ENCODE measurements at places on chromosomes 12 and 14. TPM values are rescaled to one million over a fixed set of nuclear protein-coding genes. Genes with fewer than 3 reads are reported as not detected.
A peak's percentile ranks its signal among the peaks of the same experiment; 100 is the strongest.

Gene ARMH4
- total RNA-seq: 3.6 TPM

Gene TRMT61A
- total RNA-seq: 24.7 TPM

Gene ETV6
- total RNA-seq: 7.1 TPM

Gene LUM
- 41.7 TPM for total RNA-seq

Gene FBRSL1
- total RNA-seq: 18.2 TPM

- H3K36me3 ChIP-seq: no peaks in the 10 kb centered on the region
- no peak overlapping the region for H3K4me3 ChIP-seq
- H3K4me1 ChIP-seq: no peaks in the 10 kb centered on the region
- no peaks in the 10 kb centered on the region for H3K27me3 ChIP-seq
- DNase-seq: no peak
Observed at GRCh38 chr12:58673021-58673420, 247.3 kb downstream of the LRIG3 start.

GRCh38 chr12:101607894-101608293 lies 13.1 kb downstream of the MYBPC1 start:
- no peaks in the 10 kb centered on the region for H3K4me1 ChIP-seq
- no peak overlapping the region for H3K4me3 ChIP-seq
- DNase-seq: no peak
- no peaks in the 10 kb centered on the region for H3K36me3 ChIP-seq

GRCh38 chr12:117188961-117189724 lies 1.1 kb downstream of the FBXO21 start:
- peak overlapping the region; percentile 93 for H3K4me3 ChIP-seq
- H3K4me1 ChIP-seq: no peaks in the 10 kb centered on the region

DNA sequence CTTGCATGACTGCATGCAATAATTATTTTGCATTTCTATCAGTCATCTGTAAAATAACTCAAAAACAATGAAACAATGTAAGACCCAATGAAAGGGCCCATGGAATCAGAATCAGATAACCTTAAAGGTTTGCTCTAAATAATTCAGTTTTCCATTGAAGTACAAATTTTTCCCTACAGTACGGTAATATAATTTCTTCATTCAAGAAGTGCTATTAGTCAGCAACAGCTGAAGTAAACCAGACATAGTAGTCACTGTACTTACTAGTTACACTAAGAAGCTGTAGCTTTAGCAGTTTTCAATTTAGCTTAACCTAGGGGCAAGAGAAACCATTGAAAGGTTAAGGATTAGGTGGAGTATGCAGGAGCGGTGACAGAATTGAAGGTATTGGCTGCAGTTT lies 43.5 kb downstream of the BCAT1 start:
- DNase-seq: no peak
- no peak overlapping the region for H3K27ac ChIP-seq
- no peaks in the 10 kb centered on the region for H3K4me1 ChIP-seq
- H3K4me3 ChIP-seq: no peak overlapping the region

DNA sequence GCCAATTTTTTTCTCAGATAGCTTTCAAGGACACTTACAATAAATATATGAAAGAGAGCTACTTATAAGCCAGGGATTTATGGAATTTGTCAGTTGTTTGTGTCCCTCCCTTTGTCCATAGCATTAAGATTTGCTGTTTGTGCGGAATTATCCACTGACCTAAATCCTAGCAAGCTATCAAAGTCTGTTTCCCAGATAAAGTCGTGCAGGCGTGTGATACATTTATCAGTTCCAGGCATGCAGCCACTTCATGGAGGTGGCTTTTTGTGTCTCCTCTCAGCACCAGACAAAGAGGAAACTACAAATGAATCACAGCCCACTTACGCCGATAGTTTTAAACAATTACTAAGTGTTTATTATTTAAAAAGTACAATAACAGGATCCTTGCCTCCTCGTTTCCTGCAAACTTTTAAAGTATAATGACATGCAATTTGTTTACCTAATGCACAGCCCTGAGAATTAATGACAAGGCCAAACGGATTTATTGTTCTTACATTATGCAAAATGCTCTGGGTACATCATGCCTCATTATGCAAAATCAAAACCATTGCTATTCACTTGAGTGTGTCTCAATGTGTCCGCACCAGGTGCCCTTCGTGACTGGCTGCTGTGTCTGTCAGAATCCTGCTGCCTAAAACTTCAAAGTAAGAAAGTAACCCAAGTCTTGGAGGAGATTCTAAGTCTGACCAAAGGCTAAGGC lies 423.2 kb downstream of the GLT1D1 start:
- no peaks in the 10 kb centered on the region for H3K36me3 ChIP-seq
- H3K27me3 ChIP-seq: no peaks in the 10 kb centered on the region
- DNase-seq: no peak
- H3K4me3 ChIP-seq: no peak overlapping the region

DNA sequence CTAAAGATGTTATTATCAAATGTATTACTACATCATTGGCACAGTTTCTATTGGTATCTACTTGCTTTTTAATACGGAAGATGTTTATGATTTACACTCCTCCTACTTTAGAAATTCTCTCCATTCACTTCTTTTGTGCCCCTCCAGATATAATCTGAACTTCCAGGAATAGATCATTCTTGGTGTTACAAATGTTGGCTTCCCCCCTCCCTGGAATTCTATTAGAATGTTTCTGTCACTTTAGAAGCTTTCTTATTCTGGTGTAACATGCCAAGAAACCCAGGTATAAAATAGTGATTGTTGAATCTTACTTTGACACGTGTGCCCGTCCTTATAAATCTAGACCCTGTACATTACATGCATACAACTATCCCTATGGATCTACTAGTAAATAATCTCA lies 1.2 kb upstream of the WDR20 start:
- H3K27ac ChIP-seq: peak overlapping the region; percentile 96
- no peak for DNase-seq
- peak overlapping the region; percentile 93 for H3K4me3 ChIP-seq
- peaks cover 17% of the 10 kb centered on the region for H3K4me1 ChIP-seq
- no peaks in the 10 kb centered on the region for H3K36me3 ChIP-seq

GRCh38 chr14:49703965-49704364 lies 11.0 kb downstream of the KLHDC1 start:
- peaks cover 35% of the 10 kb centered on the region for H3K36me3 ChIP-seq
- H3K27ac ChIP-seq: no peak overlapping the region
- no peak for DNase-seq
- no peaks in the 10 kb centered on the region for H3K27me3 ChIP-seq
- peaks cover 7% of the 10 kb centered on the region for H3K4me1 ChIP-seq

DNA sequence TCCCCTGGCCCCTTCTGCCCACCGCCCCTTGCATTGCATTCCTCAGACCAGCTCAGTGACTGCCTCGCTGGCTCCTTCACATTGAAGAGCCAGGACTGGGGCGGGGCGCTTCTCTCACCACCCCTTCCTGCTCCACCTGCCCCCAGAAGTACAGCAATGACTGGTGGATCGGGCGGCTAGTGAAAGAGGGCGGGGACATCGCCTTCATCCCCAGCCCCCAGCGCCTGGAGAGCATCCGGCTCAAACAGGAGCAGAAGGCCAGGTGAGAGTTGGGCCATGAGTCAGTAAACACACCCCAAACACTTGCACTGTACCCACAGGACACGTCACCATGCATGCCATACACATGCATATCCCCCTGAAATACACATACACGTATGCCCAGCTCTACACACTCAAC lies 5.8 kb downstream of the CACNB3 start:
- H3K27ac ChIP-seq: no peak overlapping the region
- H3K36me3 ChIP-seq: peaks cover 4% of the 10 kb centered on the region
- H3K27me3 ChIP-seq: no peaks in the 10 kb centered on the region
- no peak overlapping the region for H3K4me3 ChIP-seq
- no peaks in the 10 kb centered on the region for H3K4me1 ChIP-seq
- DNase-seq: no peak

DNA sequence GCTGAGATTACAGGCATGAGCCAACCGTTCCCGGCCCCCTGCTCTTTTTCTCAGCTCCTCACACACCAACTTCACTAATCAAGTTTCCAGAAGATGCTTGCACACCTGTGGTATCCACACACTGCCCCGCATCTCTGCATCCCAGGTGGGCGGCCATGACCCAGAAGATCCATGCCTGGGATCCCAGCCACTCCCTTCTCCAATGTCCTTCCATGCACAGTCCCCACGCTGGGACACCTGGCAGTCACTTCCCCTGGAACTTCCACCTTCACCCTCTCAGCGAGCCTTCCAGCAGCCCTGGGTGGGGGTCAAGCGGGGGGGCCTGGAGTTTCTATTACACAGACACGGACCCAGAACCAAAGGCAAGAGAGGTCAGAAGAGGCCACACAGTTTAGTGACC lies 107.8 kb downstream of the CALM1 start:
- H3K4me3 ChIP-seq: no peak overlapping the region
- no peaks in the 10 kb centered on the region for H3K4me1 ChIP-seq
- no peaks in the 10 kb centered on the region for H3K27me3 ChIP-seq
- H3K27ac ChIP-seq: no peak overlapping the region
- no peaks in the 10 kb centered on the region for H3K36me3 ChIP-seq

DNA sequence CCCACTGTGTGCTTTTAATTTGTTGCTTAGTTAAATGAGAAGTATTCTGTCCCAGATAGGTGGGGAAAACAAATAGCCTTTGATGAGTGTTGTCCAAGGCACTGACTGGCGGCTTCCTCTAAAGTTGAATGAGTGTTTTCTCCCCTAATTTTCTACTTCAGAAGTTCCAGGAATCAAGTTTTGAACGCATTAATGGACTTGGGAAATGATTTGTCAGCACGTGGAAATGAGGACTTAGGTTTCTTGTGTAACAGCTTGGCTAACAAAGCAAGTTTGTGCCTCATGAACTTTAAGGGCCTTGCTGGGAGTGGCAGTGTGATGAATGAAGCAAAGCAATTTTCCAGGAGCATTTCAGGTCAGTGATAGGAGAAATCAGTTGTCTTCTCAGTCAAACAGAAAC lies 56.9 kb downstream of the LIN52 start:
- DNase-seq: no peak
- no peaks in the 10 kb centered on the region for H3K36me3 ChIP-seq
- no peaks in the 10 kb centered on the region for H3K4me1 ChIP-seq
- peak overlapping the region; percentile 45 for H3K27ac ChIP-seq
